Lung microvascular endothelial cell (primary cell): ENCODE measurements at places on chromosomes 2 and 18.
A peak's percentile ranks its signal among the peaks of the same experiment; 100 is the strongest.

GRCh38 chr2:224947566-224947965, 94.7 kb downstream of the DOCK10 start:
- peak; percentile 88 for DNase-seq

DNA sequence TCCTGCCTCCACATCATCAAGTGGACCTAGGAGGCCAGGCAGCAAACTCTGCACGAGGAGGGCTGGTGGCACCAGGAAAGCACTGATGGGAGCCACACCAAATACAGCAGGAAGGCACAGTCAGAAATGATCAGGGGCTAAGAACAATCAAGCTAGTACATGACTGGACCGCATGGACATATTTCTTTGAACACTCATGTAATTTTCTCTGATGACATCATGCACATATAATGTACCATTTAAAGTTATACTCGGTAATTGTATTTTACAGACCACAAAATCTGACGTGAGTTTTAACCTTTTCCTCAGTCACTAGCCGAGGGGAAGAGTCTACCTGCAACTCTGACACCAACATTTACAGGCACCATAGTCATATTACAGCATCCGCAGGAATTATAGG, 76.7 kb downstream of the XDH start:
- no peak for DNase-seq

- DNase-seq, result no peak
These were observed 71.1 kb upstream of the CTLA4 start for GRCh38 chr2:203796248-203797010.

- DNase-seq, result no peak
These were observed 38.5 kb upstream of the CYBRD1 start for GRCh38 chr2:171483793-171484192.

- no peak for DNase-seq
These were observed 381.3 kb downstream of the SOX11 start for GRCh38 chr2:6073191-6074088.

GRCh38 chr18:58268849-58269248, 224.8 kb downstream of the NEDD4L start:
- peak; percentile 17 for DNase-seq

DNA sequence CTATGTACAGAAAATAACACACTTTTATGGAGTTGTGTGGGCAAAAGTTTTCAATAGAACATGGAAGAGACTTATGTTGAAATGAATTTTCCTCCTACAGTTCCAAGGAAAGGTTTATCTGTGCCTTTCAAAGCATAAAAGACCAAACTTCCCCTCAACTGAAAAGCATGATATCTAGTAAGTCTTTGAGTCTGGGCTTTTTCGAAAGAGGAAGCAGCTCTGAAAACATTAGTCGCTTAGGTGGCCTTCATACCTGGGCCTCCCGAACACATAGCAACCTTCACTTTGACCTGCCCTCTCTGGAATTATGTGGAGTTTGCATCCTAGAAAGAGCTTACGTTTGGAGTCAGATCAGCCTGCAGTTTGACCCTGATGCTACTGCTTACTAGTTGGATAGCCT, 4.8 kb upstream of the CAPN14 start:
- no peak for DNase-seq

- peak; percentile 65 for DNase-seq
These were observed 100.1 kb upstream of the KLF7 start for GRCh38 chr2:207265869-207266268.

GRCh38 chr18:13379930-13380690, 161.6 kb downstream of the LDLRAD4 start:
- peak; percentile 67 for DNase-seq

DNA sequence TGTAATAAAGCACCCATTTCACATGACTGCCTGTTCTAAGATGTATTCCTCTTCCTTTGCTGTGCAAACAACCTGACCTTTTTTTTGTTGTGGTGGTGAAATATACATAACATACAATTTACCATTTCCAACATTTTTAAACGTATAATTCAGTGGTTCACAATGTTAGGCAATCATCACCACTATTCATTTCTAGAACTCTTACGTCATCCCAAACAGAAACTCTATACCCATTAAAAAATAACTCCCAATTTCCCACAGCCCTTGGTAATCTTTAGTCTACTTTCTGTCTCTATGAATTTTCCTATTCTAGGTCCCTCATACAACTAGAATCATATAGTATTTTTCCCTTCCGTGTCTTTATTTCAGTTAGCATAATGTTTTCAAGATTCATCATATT, 36.7 kb downstream of the RND3 start:
- no peak for DNase-seq

GRCh38 chr2:118860506-118860905, 13.1 kb upstream of the EN1 start:
- DNase-seq, result no peak

- DNase-seq, result no peak
These were observed 256.0 kb downstream of the HAUS1 start for GRCh38 chr18:46360102-46360699.

DNA sequence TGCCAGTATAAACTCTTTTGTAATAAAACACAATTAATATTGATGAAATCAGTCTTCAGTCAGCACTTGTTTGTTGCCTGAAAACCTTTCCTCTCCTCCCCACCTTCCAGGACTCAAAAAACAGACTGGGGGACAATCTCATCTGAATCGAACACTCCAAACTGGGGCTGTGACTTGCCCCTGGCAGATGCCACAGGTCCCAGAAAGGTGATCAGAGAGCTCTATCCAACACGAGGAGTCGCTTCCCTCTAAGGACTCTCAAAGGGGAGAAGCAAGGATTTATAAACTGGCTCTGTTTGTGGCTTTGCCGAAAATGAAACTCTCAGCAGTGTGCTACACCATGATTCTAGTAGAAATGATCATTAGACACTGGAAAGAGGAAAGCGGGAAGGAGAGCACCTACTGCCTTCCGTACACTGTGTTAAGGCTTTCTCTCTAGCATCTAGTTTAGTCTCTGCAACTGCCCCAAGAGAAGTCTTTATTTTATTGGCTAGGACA, 199.2 kb downstream of the TGIF1 start:
- no peak for DNase-seq

GRCh38 chr2:68591225-68591624, 52.2 kb upstream of the PROKR1 start:
- no peak for DNase-seq

DNA sequence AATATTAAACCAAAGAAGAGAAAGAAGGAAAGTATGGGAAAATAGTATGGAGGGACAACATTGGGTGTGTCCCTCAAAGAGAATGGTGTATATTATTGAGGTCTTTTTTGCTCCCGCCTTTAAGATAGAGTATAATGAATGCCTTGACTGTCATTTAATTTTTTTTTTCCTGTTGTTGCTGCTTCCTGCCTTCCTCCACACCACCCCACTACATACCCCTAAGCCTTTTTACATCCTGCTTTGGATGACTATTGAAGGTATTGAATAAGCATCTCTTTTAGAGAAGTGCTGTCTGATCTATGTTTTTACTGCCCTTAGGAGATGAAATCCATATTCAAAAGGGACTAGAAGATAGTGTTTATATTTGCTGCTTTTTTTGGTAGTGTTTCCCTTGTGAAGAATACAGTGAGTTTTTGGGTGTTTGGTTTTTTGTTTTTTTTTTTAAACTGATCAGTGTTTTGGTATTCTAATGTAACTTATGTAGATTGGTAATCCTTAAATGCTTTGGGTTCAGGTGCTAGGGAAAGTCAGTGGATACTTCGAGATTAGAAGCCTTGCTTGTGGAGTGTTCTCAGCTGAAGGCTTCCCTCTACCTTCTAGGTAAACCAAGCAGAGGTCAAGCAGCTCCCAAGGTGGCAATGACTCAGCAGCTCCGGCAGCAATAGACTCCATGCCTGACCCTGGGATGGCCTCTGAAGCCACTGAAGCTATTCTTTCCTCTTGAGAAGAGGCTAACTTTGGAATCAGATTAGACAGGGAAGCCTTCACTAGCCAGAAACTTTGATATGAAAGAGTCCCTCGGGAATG, 5.0 kb downstream of the FZD7 start:
- no peak for DNase-seq

- no peak for DNase-seq
These were observed 992.2 kb downstream of the BCL11A start for GRCh38 chr2:59561281-59561680.

GRCh38 chr18:66668706-66669105, 64.8 kb upstream of the CDH19 start:
- no peak for DNase-seq

GRCh38 chr2:58203018-58203417, 38.1 kb downstream of the FANCL start:
- DNase-seq, result no peak

GRCh38 chr18:45690975-45691815, 32.8 kb upstream of the SLC14A1 start:
- peak; percentile 80 for DNase-seq

- peak; percentile 67 for DNase-seq
These were observed 1.0 kb downstream of the ZCCHC2 start for GRCh38 chr18:62523631-62524439.

- no peak for DNase-seq
These were observed 85.5 kb downstream of the MALT1 start for GRCh38 chr18:58756596-58757240.

DNA sequence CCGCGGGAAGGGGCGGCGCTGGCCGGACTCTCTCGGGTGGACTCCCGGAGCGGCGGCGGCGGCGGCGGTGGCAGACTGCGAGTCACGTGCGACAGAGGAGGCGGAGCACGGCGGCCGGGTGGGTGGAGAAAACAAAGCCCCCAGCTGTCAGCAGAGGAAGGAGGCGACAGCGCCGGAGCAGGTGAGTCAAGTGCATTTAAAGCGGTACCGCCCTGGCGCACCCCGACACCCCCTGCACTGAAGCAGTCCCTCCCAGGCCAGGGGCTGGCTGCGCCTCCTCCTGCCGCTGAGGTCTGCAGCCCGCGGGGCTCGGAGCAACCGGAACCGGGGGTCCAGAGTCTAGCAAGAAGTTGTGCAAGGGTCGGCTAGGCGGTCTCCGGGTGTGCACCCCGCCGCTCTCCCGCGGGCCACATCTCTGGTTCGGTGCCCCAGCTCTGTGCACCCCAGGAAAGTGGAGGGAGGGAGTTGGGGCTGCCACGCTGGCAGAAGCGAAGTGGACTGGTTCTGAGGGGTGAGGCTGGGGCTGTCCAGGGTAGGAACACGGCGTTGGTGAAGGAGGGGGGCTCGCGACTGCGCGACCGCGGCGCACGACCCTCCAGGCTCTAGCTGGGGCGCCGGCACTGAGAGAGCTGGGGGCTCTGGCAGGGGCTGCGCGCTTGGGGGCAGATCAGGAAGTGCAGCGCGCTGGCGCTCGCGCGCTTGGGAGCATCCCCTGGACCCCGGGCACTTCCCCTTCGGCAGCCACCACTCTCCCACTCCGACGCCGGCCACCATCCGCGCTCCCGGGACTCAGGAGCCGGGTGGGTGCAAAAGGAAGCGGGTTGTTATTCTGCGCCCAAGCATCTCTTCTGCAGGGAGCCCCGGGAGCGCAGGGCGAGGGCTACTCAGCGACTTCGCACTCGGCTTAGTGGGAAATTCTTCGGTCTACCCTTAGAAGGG, 64.0 kb upstream of the MAPRE2 start:
- peak; percentile 37 for DNase-seq

DNA sequence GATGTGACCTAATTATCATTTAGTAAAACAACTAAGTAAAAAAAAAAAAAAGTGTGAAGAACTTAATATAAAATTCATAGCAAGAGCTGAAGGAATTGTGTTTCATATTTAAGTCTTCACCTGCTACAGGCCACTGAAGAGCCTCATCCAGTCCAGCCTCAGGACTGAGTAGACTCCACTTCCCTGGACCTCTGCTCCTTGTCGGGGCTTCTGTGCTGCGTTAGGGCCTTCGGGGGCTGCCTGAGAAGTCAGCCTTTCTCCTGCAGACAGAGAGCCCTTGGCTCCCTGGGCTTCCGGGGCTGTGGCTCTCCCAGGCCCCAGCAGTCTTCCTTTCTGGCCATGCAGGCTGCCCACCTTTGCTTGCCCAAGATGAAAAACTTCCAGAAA, 95.5 kb downstream of the MTCL1 start:
- DNase-seq, result peak; percentile 7

- DNase-seq, result peak; percentile 10
These were observed 80.6 kb upstream of the DOCK10 start for GRCh38 chr2:225122583-225123486.

DNA sequence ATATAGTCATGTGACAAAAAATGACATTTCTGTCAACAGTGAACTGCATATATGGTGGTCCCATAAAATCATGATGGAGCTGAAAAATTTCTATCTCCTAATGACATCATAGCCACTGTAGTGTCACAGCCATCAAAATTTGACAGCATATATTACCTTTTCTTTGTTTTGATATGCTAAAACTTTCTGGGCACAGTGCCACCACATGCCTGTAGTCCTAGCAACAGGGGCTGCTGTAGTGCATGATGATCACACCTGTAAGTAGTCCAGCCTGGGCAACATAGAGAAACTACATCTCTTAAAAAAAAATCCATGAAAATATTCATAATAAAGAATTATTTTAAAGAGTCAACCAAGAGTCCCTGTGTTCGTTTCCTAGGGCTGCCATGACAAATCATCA, 155.5 kb upstream of the SERTAD2 start:
- peak; percentile 61 for DNase-seq

DNA sequence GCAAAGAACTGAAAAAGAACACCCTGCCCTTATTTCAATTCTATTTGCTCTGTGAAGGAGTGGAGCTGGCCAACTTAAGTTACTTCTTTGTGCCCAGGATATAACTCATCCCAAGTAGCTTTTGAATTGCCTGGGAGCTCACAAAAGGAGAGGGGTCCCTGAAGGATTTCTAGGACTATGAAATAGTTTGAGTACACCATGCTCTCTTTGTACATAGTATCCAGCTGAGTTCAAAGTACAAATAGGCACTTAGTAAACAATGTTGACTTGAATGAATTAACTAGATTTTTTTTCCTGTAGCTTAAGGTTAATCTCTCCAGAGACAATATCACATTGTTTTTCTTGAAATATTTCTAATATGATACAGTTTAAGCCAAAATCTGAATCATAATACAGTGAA, 47.7 kb downstream of the ZC3H15 start:
- no peak for DNase-seq

DNA sequence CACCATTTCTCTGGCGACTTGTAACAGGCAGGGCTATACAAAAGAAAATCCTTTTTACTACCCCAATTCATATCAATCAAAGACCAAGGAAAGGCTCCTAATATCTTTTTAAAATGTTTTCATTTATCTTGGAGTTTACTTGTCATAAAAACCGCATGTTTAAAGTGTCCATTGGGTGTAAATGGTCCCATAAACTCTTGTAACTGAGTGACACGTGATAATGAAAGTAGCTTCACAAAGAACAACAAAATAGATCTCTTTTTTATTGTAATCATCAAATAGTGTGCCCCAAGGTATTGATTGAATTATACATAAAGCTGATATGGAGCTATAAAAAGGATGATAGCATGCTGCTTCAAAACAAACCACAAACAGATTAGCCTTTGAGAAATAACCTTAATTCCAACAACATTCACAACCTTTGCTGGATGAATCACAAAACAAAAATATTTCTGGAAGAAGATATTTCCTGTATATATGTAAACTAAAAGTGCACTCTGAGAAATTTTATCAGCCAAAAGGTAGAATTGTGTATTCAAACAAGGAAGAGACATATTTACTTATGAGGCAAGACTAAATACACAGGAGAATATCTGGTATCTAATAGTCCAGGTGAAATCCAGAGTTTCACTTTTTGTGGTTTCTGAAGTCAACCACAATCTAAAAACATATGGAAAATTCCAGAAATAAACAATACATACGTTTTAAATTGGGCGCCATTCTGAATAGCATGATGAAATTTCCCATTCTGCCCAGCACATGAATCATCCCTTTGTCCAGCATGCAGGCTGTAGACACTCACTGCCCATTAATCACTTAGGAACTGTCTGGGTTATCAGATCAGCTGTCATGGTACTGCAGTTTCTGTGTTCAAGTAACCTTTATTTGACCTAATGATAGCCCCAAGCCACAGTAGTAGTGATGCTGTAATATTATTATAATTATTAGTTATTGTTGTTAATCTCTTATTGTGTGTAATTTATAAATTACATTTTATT, 237.5 kb downstream of the PIK3C3 start:
- peak; percentile 32 for DNase-seq
